Peyer's patch (tissue), 4 donors: ENCODE measurements at places on chromosomes 11 and 22.

GRCh38 chr11:128468111-128468510, 119.2 kb downstream of the ETS1 start:
- no peak for DNase-seq

- DNase-seq, result no peak
These were observed 13.7 kb downstream of the AMOTL1 start for GRCh38 chr11:94781837-94782236.

DNA sequence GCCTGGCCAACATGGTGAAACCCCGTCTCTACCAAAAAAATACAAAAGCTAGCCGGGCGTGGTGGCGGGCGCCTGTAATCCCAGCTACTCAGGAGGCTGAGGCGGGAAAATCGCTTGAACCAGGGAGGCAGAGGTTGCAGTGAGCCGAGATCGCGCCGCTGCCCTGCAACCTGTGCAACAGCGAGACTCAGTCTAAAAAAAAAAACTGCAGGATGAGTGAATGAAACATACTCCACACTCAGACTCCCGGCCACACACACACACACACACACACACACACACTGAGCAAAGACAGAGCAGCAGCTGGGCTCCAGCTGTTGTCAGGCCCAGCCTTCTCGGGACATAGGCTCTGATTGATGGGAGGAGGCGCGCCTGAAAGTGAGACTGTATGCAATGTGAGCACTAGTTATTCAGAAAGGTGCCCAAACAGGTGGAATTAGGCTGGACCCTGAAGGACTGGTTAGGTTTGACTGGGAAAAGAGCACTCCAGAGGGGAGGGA, 1.5 kb upstream of the PLEKHA7 start:
- DNase-seq, result peak; percentile 57

DNA sequence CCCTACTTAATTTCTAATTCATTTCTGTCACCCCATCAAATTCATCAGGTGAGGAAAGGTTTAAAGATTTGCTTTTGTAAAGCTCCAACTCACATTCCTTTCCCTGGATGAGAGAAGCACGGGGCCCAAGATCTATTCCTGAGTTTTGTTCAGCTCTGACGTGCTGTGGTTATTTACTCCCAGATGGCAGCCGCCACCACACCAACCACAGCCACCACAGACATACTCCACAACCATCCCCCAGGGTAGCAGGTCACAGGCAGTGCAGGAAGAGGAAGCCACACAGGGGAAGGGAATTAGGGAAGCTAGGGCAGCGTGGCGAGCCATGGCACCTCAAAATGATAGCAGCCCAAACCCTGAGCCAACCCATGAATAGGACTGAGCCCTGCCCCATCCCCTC, 63.5 kb upstream of the CSNK2A3 start:
- no peak for DNase-seq

DNA sequence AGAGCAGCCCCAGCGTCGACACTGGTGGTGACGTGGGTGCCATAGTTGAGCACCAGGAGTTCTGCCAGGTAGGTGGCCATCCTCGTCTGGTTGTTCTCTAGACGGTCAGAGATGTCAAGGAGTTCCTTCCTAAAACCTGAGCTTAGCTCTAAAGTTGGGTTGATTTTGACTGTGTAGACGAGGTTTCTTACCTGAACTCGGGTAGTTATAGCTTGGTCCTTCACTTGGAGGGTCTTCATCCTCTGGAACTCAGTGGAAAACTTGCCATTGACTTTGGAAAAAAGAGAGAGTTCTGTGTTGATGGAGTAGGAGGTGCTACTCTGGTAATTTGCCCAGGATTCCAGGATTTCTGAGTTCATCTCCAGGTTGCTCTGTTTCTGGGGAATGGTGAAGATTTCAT, 505 bp downstream of the MPEG1 start:
- no peak for DNase-seq

DNA sequence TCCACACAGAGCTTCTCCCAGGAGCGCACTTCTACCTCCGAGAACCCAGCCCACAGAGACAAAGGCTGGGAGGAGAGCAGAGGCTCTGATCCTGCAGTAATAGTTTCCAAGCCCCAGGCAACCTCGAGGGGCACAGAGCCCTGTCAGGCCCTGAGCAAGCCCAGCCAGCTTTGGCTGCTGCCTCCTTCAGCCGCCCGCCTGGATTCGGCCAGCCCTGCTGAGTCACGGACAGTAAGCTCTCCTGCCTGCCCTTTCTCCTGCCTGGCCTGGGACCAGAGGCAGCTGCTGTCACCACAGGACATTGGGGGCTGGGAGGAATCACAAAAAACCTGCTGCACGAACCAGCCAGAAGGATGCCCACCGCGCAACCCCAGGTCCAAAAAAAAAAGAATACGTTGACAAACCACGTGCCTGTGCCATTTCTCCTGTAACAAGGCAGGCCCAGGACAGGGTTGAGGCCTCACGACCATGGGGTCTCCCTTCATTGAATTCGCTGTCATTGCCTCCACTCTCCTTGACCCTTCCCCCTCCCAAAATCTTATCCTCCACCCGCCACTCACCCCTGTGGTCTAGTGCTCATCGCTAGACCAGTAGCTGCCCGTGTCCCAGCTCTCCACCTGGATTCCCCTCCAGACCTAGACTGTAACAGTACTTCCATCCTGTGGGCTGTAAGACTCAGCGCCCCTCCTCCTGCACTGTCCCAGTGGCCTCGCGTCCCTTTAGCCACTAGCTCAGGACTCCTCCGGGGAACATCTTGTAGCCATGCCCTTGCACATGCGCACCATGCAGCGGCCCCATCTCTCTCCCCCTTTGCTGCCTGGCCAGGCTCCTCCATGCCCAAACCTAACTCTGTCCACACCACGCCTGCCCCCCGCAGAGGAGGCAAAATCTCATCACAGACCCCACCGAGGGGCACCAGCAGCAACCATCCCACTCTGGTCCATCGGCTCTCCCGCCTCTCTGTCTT, 7.4 kb upstream of the SLC22A12 start:
- peak; percentile 28 for DNase-seq

DNA sequence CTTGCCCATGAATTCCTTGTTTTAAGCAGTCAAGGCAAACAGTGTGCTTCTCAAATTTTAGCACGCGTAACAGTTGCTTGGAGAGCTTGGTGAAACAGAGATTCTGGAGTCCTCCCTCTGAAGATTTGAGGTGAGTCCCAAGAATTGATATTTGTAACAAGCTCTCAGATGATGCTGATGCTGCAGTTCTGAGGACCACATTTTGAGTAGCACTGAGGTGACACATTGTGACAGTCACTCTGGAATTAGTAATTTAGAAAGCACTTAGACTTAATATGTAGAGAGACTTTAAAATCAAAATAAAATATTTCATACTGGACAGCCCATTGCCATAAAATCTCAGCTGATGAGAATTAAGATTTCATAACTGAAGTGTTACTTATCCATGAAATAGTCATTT, 38.5 kb downstream of the DNAJC24 start:
- DNase-seq, result no peak

DNA sequence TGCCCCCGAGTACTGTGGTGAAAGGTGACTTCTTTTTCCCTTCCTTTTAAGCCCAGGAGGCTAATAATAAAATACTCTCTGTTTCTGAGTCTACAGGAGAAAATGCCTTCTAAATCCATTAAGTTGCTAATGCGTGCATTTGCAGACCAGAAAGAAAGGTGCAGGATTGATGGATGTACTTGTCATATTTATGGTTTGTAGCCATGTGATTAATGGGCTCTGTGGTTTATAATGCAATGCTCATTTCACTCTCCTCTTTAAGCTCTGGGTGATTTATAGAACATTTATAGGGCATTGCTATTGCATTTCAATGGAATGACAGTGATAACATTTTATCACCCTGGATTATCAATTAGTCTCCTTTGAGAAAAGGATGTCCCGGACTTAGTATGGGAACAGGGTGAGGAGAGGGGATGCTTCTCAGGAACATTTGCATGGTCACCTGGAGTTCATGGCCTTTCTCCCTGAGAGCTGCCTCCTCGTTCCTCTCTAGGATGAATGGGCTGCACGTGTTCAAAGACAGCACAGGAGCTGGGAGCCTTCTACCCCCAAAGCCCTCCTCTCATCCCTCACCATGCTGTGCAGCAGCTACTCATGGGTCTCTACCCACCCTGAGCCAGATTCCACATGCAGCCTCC, 82.8 kb upstream of the HMGXB4 start:
- DNase-seq, result no peak

GRCh38 chr22:30238661-30239487, 7.7 kb downstream of the LIF start:
- DNase-seq, result peak; percentile 67

GRCh38 chr11:38553148-38553547, 1955.1 kb upstream of the RAG2 start:
- no peak for DNase-seq
